ENCODE measurements at places on chromosomes 4 and X. TPM values are rescaled to one million over a fixed set of nuclear protein-coding genes. Genes with fewer than 3 reads are reported as not detected.

DNA sequence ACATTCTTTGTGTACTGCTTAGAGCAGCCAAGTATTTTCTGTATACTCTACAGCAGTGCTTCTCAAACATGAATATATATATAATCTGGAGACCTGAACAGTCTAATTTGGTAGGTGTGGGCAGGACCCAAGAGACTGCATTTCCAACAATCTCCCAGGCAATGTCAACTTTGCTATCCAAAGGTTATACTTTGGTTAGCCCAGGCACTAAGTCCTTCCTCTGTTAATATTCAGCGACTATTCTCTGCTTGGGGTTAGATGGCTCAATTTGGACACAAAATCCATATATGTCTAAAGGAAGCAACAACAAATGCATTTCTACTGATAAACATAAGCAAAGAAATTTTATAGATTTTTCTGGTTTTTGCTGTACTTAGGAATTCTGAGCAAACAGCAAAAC, 480.0 kb upstream of the RPS6KA3 start:
- no peak for ATAC-seq

The STAP1 gene
- 2.7 TPM for total RNA-seq

- peak; percentile 24 for ATAC-seq
These were observed 4.2 kb downstream of the MYOZ2 start for GRCh38 chr4:119139822-119140252.

The SAP30 gene
- total RNA-seq: 31.7 TPM

- ATAC-seq: no peak
These were observed 49.6 kb downstream of the TSC22D3 start for GRCh38 chrX:107725761-107726555.

The TLR3 gene
- total RNA-seq: 0.32 TPM

GRCh38 chrX:49073601-49074575, at the start of gene PRAF2:
Gene PRAF2, minus strand, starts transcription at chrX:49074002. Its CDS starts 15 bp downstream, at chrX:49073987.
- peak; percentile 98 for ATAC-seq

The CTAG1B gene
- not detected for total RNA-seq

GRCh38 chrX:24025741-24026403, 1.1 kb downstream of the KLHL15 start:
- ATAC-seq: peak; percentile 46

DNA sequence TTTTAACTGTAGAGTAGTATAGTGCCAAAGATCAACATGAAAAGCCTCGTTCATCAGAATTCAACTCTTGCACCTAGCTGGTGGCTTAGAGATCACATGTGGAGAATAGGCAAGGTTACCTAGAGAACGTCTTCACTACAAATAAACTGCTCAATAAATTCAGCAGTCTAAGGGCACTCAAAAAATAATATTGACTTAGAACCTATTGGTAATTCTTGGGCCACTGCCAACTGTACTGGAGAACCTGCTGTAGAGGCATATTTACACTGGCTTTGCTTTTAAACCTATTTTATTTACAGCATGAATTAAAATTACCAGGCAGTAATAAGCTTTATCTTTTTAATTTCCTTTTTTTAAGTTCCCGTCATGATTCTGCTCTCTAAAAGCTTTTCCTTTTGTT, 343.7 kb downstream of the PDHA2 start:
- ATAC-seq: no peak

The VSIG4 gene
- total RNA-seq: not detected

DNA sequence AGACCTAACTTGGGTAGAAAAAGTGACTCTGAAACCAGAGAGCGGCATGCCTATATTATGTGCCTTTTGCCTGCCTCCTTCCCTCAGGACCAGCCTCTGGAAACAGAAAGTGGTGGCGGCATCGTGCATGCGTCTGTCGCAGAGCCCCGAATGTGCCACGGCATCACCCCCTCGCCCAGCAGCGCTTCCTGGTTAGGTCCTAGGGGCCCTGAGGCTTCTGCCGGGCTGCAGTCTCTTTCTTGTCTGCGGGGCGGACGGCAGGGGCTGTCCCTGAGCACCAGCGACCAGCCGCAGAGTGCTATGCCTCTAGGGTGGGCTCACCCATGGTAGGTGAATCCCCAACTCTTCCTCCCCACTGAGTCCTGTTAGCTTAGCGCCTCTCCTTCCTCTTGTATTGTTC, 68.7 kb downstream of the VSIG4 start:
- ATAC-seq: no peak

Data from activated T-helper 17 cell treated with anti-CD3 and anti-CD28 coated beads, Interleukin-2, amount 50 U/mL, for 72 hours (primary cell).